Activated CD4-positive, alpha-beta memory T cell treated with anti-CD3 and anti-CD28 coated beads, Interleukin-2, amount 10 ng/mL, durations not matched to agents 7 days and 5 days (primary cell): ENCODE measurements at places on chromosomes 13 and 19.
A peak's percentile ranks its signal among the peaks of the same experiment; 100 is the strongest.

DNA sequence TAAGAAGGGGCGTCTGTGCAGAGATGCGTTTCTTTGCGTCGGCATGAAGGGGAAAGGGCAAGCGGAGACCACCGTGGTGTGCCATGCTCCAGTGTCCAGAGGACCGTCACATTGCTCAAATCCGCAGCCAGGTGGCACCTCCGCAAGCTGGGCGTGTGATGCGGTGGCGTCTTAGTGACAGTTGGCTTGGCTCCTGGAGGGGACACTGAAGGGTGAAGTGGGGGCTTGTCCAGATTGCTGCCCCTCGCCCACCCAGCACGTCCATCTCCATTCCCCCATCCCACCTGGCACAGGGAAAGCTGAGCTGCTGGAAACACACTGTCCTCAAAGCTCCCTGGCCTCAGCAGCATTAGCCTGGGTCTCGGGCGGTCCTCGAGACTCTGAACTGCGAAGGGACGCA lies 135.3 kb downstream of the SOX1 start:
- DNase-seq: no peak

DNA sequence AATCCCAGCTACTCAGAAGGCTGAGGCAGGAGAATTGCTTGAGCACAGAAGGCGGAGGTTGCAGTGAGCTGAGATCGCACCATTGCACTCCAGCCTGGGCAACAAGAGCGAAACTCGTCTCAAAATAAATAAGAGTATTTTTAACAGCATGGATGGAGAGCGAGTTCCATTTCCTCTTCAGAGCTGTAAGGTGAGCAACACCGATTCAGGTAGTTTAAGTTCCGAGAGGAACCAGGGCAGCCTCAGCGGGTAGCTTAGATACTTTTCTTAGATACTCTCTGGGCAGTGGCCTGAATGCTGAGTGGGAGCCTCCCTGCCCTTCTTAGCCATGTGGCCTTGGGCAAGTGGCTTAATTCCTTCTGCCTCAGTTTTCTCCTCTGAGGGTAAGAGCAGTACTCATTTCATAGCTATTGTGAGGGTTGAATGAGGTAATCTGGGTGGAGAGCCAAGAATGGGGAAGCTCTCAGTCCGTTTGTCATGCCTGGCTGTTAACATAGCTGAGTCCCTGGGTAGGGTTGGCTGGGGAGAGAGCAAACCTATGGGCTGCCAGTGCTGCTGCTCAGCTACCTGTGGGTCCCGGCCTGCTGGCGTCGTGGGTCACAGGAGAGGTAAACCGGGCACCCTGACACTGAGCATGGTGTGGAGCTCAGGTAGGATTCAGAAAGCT lies 4.1 kb downstream of the ATP11A start:
- DNase-seq: no peak

- DNase-seq: no peak
Measured at GRCh38 chr13:50635504-50635903, 208.0 kb downstream of the DLEU7 start.

GRCh38 chr19:5091018-5091683 lies 122.2 kb downstream of the KDM4B start:
- no peak for DNase-seq

- peak; percentile 30 for DNase-seq
Measured at GRCh38 chr19:43534816-43535761, 2.1 kb downstream of the ZNF575 start.

- DNase-seq: no peak
Measured at GRCh38 chr13:64420181-64420580, 2810.0 kb downstream of the PCDH9 start.

DNA sequence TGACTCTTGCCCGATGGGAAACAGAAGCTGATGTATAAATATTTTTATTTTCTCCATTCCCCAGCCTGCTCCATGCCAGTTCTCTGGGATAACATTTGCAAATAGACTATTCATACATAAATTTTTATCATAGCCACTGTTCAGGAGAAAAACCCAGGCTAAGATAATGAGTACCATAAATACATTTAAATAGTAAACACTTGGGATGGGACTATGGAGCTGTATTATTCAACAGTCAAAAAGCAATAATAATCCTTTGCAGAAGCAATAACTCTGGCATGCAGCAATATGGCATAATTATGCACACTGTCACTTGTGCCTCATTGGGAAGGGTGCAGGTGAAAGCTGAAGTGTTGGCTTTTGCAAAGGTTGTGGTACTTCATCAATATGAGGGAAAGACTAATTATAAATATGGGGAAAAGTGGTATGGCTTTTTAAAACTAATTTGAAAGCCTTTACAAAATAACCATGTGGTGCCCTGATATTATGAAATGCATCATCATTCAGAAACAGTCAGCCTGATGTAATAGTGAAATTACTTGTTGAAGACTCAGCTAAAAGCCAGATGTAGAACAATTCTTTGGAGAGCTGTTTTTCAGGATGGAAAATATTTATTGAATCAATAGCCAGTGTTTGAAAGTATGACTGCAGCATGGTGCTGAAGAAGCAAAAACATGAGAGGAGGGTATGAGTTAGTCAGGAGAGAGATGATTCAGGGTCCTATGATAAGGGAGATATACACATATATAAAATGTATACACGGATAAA lies 2476.7 kb downstream of the PCDH9 start:
- DNase-seq: no peak

DNA sequence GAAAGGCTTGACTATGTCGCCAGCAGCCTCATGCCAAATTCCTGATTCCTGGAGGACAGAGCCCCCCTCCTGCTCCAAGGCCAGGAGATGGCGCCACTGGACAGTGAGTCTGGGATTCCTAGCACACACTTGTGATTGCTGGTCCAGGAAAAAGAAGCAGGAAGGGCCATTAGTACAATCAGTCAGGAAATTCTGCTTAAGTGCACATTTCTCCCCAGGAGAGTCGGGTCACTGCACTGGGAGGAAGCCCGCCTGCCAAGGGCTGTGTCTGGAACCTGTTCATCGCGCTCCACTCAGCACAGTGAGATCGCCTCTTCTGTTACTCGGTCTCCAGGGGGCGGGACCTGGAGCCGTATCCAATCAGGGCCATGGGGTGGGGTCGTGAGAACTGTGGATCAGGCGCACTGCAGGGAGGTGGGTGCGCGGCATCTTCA lies 65.1 kb downstream of the ZNF823 start:
- no peak for DNase-seq

GRCh38 chr13:21242236-21242635 lies 65.8 kb downstream of the MRPL57 start:
- DNase-seq: no peak

- peak; percentile 77 for DNase-seq
Measured at GRCh38 chr19:2578901-2579677, 103.2 kb downstream of the GADD45B start.

GRCh38 chr13:50167224-50167947 lies 152.1 kb downstream of the KCNRG start:
- no peak for DNase-seq

DNA sequence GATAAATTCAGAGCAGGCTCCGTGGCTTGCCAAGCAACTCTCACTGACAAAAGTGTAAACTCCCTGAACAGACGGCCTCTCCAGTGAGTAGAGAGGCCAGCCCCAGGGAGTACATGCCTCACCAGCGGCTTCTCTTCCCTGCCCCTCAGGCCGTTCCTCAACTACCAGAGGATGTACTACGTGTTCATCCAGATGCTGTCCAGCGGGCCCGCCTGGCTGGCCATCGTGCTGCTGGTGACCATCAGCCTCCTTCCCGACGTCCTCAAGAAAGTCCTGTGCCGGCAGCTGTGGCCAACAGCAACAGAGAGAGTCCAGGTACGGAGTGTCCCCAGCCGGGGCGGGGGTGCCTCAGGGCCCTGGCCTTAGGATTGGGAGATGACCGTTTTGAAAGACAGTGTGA lies 93.4 kb upstream of the MCF2L start:
- no peak for DNase-seq

DNA sequence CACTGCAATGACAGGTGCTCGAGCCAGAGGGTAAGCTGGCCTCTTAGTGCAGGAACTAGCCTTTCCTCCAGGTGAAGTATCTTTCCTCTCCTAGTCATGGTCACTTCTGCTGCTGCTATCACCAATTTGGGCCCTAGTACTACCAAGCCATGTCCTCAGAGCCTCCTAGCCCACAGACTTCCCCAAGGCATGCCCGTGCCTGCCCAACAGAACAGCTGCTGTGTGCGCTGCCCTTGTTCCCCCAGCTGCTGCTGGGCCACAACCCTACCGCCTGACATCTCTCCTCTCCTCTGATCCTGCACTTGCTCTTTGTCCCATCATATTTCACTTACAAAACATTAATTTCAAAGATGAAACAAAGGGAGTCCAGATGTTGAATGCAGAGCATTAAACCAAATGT lies 168.5 kb upstream of the FREM2 start:
- DNase-seq: no peak

- DNase-seq: no peak
Measured at GRCh38 chr13:21759463-21759862, 88.6 kb downstream of the FGF9 start.

DNA sequence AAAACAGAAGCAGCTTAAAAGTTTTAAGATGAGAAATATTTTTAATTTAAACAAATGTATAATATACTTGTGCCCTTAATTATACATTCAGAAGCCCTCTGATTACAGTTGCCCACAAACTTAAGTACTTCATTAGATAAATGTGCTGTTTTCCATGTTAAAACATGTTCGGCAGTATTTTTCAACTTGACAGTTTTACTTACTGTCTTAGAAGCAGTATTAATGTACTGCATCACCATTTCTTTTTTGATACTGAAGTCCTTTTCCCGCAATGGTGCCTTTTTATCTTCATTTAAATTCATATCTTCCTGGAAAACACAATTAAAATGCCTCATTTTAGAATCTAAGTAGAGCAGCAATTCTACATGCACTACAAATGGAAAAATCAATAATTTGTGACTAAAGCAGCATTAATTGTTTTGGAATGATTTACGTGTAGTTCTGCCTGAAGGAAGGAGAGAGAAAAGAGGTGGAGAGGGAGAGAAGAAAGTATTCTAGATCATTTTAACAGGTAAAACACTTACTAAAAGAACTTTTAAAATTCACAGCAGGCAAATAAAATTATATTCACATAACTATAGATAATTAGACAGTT lies 70.2 kb downstream of the DIAPH3 start:
- DNase-seq: no peak

- peak; percentile 53 for DNase-seq
Measured at GRCh38 chr19:2477141-2477710, 1.3 kb downstream of the GADD45B start.

DNA sequence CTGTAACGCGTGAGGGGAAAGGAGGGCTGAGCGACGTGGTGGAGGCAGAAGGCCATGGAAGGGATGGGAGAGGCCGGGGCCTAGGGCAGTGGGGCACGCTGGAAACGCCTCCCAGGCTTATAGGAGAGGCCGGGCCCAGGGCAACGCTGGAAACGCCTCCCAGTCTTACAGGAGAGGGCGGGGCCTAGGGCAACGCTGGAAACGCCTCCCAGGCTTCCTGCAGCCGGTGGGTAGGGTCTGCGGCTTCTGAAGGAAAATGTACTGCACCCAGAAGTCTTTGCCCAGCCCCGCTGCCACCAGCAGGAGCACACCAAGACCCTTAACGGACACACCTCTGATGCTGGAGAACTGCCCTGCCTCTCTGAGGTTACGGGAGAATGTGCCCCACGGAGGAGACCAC lies 9.1 kb downstream of the CACTIN start:
- no peak for DNase-seq

DNA sequence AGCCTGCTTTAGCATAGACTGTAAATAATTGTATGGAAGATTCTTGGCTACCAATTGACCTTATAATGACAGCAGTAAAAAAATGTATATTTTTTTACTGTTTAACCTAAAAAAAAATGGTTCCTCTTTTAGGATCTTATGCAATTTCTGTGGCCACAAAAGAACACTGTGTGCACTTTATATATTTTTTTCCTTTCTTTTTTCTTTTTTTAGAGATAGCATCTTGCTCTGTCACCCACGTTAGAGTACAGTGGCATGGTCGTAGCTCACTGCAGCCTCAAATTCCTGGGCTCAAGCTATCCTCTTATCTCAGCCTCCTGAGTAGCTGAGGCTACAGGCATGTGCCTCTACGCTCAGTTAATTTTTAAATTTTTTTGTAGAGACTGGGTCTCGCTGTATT lies 6.1 kb downstream of the FLT3 start:
- DNase-seq: no peak

- peak; percentile 29 for DNase-seq
Measured at GRCh38 chr13:36736119-36736726, 62.4 kb downstream of the SERTM1 start.

DNA sequence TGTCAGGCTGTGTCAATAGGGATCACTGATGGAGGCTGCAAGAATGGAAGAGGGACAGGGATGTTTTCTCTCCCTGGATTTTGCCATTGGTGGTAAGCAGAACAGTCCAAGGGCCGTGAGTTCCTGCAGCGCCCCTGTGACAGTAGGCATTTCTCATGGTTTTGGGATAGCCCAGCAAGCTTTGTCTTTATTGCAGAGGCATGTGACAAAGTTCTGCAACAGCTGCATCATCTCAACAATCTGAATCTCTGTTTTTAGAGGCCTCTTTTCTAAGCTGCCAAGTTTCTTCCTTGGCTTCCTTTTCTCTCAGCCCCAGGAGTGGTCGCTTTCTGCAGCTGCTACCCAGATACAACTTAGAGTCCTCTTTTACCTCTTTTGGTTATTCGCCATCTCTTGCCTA lies 95.7 kb upstream of the TSHZ3 start:
- no peak for DNase-seq
